ENCODE measurements at places on chromosomes 13 and 19.

- DNase-seq = peak; percentile 81
Measured at GRCh38 chr19:5083547-5083965, 114.6 kb downstream of the KDM4B start.

- no peak for DNase-seq
Measured at GRCh38 chr13:62524498-62524897, 1108.8 kb upstream of the PCDH20 start.

- DNase-seq = no peak
Measured at GRCh38 chr13:110431425-110432294, 124.6 kb downstream of the COL4A2 start.

- no peak for DNase-seq
Measured at GRCh38 chr19:5050067-5050656, 81.2 kb downstream of the KDM4B start.

GRCh38 chr19:44315883-44316282 lies 11.1 kb upstream of the ZNF235 start:
- DNase-seq = no peak

- peak; percentile 80 for DNase-seq
Measured at GRCh38 chr13:33279414-33280278, 5.9 kb downstream of the STARD13 start.

DNA sequence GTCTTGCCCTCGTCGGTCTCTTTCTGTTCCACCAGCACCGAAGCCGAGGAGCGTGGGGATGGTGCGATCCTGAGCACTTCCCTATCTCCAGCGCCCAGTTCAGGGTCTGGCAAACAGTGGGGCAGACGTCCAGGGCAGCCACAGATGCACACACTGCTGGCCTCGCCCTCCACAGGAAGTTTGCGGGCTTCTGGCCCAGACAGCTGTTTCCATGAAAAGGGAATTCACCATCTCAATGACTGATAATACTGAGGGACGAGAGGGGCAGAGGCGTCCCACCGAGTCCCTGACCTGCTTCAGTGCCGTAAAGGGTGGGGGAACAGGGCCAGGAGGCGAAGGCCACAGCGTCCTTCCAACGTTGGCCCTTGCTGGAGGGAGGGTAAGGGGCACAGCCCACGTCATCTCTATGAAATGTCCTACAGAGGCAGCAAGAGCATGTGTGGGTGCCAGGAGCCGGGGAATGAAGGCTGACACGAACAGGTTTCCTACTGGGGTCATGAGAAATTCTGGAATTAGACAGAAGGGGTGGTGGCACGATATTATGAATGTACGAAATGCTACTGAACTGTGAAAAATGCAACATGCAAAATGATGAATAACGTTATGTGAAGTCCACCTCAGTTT lies 19.5 kb downstream of the SHC2 start:
- no peak for DNase-seq

DNA sequence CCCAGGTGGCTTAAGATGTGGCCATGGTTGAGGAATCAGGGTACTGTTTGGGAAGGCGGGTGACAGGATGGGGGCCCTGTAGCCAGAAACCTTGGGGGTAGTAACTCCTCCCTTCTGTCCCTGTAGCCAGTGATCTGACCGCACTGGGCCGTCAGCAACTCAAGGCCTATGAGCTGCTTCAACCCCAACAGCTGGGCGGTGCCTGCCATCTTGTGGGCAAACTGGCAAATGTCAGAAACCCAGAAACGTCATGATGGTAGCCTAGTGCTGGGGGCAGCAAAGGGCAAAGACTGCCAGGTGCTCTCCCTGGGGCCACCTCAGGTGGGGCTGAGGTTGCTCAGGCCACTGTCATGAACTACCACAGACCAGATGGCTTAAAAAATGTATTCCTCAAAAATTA lies 3.5 kb downstream of the COPE start:
- peak; percentile 39 for DNase-seq

DNA sequence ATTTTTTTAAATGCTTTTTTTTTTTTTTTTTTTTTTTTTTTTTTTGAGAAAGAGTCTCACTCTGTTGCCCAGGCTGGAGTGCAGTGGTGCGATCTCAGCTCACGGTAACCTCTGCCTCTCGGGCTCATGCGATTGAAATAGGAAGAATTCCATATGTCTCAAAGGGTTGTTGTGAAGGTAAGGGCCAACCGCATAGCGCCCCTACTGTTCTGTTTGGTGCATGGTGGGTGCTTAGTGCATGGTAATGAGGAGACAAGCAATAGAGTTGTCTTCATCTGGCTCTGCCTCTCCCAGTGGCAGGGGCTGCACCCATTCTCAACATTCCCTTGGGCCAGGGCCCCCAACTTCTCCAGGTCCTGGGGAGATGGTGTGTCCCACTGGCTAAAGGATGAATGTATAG lies 68.7 kb downstream of the RASL11A start:
- DNase-seq = peak; percentile 73

DNA sequence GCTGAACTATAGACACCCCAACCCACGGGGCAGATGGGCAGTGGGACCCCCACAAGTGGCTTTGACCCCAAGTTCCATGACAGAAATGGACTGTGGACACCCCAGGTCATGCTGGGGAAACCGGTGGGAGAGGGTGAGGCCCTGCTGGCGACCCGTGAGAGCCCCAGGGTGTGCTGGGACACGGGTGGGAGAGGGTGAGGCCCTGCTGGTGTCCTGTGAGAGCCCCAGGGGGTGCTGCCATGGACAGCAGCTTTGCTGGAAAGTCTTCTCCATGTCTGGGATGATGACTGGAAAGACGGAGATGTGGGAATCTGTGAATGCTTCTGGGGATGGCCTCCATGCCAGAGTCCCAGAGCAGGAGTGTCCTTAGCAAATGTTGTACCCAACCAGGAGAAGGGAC lies 148.4 kb downstream of the URI1 start:
- DNase-seq = no peak

DNA sequence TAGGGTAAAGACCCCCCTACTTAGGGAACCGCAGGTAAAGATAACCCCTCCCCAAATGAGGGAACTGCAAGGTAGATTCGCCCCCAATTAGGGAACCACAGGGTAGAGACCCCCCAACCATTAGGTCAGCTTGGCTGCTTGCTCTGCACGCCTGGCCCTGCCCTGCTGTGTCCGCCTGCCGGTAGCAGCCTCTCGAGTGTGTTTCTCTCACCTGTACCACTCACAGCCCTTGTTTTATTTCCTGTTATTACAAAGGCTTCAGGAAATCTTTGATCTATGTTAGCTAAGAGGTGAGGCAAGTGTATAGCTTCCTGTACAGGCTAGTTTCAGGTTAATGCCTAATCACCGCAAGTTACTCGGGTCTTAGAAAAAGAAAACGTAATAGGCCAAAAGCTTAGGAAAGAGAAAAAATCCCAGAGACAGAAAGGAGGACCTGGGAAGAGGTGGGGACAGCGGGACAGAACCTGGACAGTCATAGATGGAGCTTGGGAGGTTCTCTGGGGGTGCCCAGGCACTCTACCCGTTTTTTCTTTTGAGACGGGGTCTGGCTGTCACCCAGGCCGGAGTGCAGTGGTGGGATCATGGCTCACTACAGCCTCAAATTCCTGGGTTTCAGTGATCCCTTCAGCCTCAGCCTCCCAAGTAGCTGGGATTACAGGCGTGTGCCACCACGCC lies 23.1 kb upstream of the EIF3G start:
- DNase-seq = no peak

GRCh38 chr13:43764349-43764748 lies 22.4 kb downstream of the ENOX1 start:
- DNase-seq = no peak

DNA sequence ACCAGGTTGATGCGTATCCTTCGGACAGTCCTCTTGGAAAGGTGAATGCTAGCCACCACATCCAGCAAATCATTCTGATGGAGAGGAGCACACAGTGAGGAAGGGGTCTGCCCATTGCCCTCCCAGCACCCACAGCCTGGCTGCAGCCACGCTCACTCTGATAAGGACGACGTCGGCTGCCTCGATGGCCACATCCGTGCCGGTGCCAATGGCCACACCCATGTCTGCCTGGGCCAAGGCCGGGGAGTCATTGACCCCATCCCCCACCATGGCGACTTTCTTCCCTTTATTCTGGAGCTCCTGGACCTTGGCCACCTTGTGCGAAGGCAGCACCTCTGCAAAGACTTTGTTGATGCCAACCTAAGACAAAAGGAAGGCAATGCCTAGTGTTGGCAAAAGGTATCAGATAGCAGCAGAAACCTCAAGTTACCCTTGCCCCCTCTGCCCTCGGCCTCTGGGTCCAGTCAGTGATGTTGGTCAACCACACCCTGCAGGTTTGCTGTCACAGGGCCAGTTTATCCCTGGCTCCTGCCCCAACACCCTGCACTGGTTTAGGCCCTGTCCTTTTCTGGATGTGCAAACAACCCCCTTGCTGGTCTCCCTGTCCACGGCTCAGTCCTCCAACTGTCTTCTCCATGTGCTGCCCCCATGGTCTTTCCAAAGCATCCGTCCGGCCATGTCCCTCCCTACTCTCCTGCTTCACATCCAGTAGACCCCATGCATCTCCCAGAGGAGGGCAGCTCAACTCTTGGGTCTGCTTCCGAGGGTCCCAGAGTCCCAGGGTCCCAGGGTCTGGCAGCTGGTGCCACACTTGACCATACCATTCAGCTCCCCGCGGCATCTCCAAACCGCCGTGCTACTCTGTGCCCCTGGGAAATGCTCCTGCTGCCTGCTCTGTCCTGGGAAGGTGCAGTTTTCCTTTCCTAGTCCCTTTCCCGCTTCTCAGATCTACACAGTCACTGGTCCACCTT lies 73.6 kb downstream of the ATP7B start:
- DNase-seq = no peak

GRCh38 chr13:29733147-29733611 lies 117.2 kb downstream of the UBL3 start:
- DNase-seq = no peak

GRCh38 chr19:35040826-35041547 lies 534 bp upstream of the HPN start:
- peak; percentile 40 for DNase-seq

DNA sequence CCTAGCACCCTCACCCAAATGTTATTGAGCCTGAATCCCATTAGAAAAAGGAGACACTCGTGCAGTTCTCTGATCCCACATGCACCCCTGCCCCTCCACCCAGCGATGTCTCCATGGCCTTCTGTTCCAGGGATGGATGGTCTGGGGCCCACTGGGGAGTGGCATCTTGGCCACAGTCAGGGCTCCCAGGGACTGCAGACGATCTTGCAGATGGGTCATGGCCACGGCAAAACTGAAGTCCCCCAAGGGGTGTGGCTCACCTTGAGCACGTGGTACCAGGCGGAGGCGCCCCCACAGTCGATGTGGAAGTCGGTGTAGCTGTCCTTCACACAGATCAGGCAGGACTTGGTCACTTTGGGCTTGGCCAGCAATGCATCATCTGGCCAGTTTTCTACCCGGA lies 130.7 kb downstream of the TUBA3C start:
- no peak for DNase-seq

DNA sequence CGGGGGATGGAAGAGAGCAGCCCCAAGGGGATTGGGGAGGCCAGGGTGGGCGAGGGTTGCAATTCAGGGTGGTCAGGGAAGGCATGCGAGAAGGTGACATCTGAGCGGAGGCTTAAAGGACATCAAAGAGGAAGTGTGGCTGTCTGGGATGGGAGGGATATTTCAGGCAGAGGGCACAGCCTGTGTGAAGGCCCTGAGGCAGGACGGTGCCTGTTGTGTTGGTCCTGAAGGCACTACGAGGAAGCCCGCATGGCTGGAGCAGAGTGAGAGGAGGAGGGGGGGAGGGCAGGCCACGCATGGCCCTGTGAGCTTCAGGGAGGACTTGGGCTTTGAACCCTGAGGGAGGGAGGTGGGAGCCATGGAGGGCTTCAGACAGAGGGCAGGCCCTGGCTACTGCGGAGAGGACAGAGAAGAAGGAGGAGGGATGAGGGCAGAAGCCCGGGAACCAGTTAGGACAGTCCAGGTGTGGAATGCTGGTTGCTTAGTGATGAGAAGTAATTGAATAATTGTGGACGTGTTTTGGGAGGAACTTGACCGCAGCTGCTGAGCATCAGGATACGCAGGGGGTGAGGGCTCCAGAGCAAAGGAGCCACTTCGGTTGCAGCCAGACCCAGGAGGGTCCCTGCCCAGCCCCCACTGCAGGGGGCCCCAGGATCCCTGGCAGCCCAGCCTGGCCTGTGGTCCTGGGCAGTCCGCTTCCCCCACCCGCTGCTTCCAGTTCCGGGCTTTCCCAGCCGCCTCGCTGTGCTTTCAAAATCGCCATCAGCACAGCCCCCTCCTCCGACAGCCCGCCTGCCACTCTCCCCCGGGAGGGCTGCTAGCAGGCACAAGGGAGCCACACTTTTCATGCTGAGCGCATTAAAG lies 6.2 kb downstream of the TLE6 start:
- DNase-seq = peak; percentile 86

GRCh38 chr19:3852614-3853254 lies 16.1 kb downstream of the ZFR2 start:
- peak; percentile 76 for DNase-seq

All from choroid plexus epithelial cell (primary cell).